A549 treated with GW870086 at 1 μM for 4 hours (cell line): ENCODE measurements at places on chromosomes 5 and 9. TPM values are rescaled to one million over a fixed set of nuclear protein-coding genes. Genes with fewer than 3 reads are reported as not detected.

HACD4 gene
- total RNA-seq: 0.91 to 1.3 TPM (median 1.1 TPM) in 5 replicates

ACOT12 gene
- 0.07 to 0.08 TPM in 2 of 5 replicates, not detected in the others for total RNA-seq

EGFL7 gene
- total RNA-seq: 36.2 to 58.7 TPM (median 55.2 TPM) in 5 replicates

EPB41L4B gene
- 17.9 to 21.3 TPM (median 20.6 TPM) in 5 replicates for total RNA-seq

C5orf58 gene
- total RNA-seq: not detected in 5 replicates

SLC22A5 gene
- 34.7 to 41.1 TPM (median 36.8 TPM) in 5 replicates for total RNA-seq

FOXD4L3 gene
- 0.11 to 0.12 TPM in 2 of 5 replicates, not detected in the others for total RNA-seq

AQP7 gene
- total RNA-seq: 0.21 to 0.64 TPM (median 0.43 TPM) in 5 replicates

ANKRD34B gene
- 0.05 to 0.12 TPM (median 0.06 TPM) in 4 of 5 replicates, not detected in the other for total RNA-seq

SMIM33 gene
- total RNA-seq: not detected in 5 replicates

PCDHB10 gene
- total RNA-seq: 0.05 TPM in 2 of 5 replicates, not detected in the others

RAB24 gene
- 22.5 to 26.9 TPM (median 24.5 TPM) in 5 replicates for total RNA-seq

ATOX1 gene
- total RNA-seq: 188 to 230 TPM (median 201 TPM) in 5 replicates

IL5 gene
- total RNA-seq: not detected in 5 replicates

KLHL9 gene
- 13.3 to 20.5 TPM (median 18.6 TPM) in 5 replicates for total RNA-seq

SPINK7 gene
- not detected in 5 replicates for total RNA-seq

GABRA1 gene
- not detected in 5 replicates for total RNA-seq

PGM5 gene
- total RNA-seq: not detected in 5 replicates

PRRT1B gene
- total RNA-seq: 0.15 to 0.69 TPM (median 0.47 TPM) in 4 of 5 replicates, not detected in the other

ARRDC1 gene
- total RNA-seq: 48.4 to 67.0 TPM (median 61.3 TPM) in 5 replicates

PCDHGB5 gene
- total RNA-seq: 1.9 to 2.7 TPM (median 2.3 TPM) in 5 replicates

ACTBL2 gene
- 0.05 to 0.11 TPM (median 0.07 TPM) in 3 of 5 replicates, not detected in the others for total RNA-seq

PCDHB6 gene
- total RNA-seq: 0.81 to 1.2 TPM (median 0.89 TPM) in 5 replicates

IL3 gene
- not detected in 5 replicates for total RNA-seq
